ENCODE measurements at places on chromosomes 2 and 18. TPM values are rescaled to one million over a fixed set of nuclear protein-coding genes. Genes with fewer than 3 reads are reported as not detected.

The INHBB gene
- total RNA-seq, result 0.09 TPM

The POTEE gene
- not detected for total RNA-seq

The SGPP2 gene
- not detected for total RNA-seq

The ABCG5 gene
- not detected for total RNA-seq

The CCDC148 gene
- 0.28 TPM for total RNA-seq

The RUFY4 gene
- total RNA-seq, result not detected

The TDRD15 gene
- total RNA-seq, result not detected

The BOLL gene
- not detected for total RNA-seq

The FBLN7 gene
- 0.57 TPM for total RNA-seq

The LYG1 gene
- total RNA-seq, result 0.43 TPM
